Neural crest cell (in vitro differentiated cells): ENCODE measurements at places on chromosomes 1 and 21. TPM values are rescaled to one million over a fixed set of nuclear protein-coding genes. Genes with fewer than 3 reads are reported as not detected.

GRCh38 chr1:201245082-201245481 is 38.2 kb upstream of the PKP1 start:
- DNase-seq = no peak
- H3K27ac ChIP-seq = no peak overlapping the region
- H3K4me1 ChIP-seq = peaks cover 5% of the 10 kb centered on the region
- no peak overlapping the region for H3K4me3 ChIP-seq
- no peaks in the 10 kb centered on the region for H3K27me3 ChIP-seq

Gene TAL1
- 0.11 and 0.21 TPM in 2 replicates for total RNA-seq

GRCh38 chr1:80447526-80447925 is 1353.2 kb upstream of the ADGRL2 start:
- no peak for DNase-seq
- H3K36me3 ChIP-seq = no peaks in the 10 kb centered on the region
- no peaks in the 10 kb centered on the region for H3K27me3 ChIP-seq
- no peaks in the 10 kb centered on the region for H3K4me1 ChIP-seq

Gene TNFRSF1B
- 3.1 and 3.3 TPM in 2 replicates for total RNA-seq

Gene S100A4
- total RNA-seq = 10.3 and 11.7 TPM in 2 replicates

DNA sequence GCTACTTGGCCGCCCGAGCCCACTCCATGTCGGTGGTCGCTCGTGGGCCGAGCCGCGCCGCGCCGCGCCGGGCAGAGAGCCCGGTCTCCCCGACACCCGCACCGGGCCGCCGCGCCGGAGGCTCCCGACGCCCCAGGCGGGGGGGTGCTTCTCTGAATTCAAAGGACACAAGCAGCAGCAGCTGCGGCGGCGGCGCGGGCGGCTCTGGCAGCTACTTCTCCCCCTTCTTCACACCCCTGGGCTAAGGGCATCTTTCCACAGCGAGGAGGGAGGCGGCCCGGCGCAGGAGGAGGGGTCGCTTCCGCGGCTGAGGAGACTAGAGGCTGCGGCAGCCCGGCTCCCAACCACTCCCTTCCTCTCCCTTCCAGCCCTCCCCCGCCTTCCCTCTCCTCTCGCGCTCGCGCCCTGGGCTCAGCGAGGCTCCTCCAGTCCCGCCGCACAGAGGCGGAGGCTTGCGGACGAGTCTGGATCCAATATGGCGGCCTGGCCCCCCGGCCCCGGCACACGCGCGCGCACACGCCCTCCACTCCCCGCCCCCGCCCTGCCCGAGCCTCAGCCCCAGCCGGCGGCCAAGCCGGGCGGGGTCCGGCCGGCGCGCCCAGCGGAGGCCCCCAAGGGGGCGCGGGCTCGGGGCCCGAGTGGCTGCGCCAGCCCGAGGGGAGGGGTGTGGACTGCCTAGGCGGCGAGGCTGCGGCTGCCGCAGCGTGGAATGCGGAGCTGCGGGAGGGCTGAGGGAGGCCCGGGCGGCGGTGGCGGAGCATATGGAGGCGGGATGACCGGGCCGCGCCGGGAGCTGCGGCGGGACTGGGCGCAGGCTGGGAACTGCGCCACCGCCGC is at the start of gene CDC42BPA:
TSS of gene CDC42BPA (minus strand) at position 477 of the 837 bp plus-strand sequence. CDS start 1,310 bp downstream, outside the sequence.
- H3K36me3 ChIP-seq = no peaks in the 10 kb centered on the region
- peak within 1 kb of the TSS; percentile 98 for H3K4me3 ChIP-seq
- H3K4me1 ChIP-seq = peaks cover 55% of the 10 kb centered on the region
- H3K27ac ChIP-seq = peak within 1 kb of the TSS; percentile 95
- H3K27me3 ChIP-seq = no peaks in the 10 kb centered on the region
